ENCODE measurements at places on chromosomes 12 and 14.

DNA sequence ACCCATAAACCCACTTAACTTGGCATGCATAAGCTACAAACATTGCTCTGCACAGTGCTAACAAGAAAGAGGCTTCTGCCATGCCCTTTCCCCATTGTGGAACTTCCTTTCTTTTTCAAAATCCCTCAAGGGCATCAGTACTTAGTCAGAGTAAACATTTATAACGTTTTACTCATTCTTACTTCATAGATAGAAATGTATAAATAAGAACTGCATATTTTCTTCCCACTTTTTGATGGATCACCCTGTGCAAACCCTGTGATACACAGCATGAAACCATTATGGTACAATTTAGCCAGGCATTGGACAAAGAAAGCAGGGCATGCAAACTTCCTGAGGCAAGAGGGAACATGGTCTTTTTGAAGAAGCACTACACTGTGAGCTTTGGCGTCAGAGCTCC, 113.8 kb upstream of the FOXG1 start:
- no peak overlapping the region for H3K27ac ChIP-seq
- H3K36me3 ChIP-seq, result no peaks in the 10 kb centered on the region
- no peaks in the 10 kb centered on the region for H3K27me3 ChIP-seq

- no peak for DNase-seq
- no peak overlapping the region for H3K4me3 ChIP-seq
- peaks cover 9% of the 10 kb centered on the region for H3K36me3 ChIP-seq
- peaks cover 21% of the 10 kb centered on the region for H3K27me3 ChIP-seq
- no peak overlapping the region for H3K27ac ChIP-seq
Observed at GRCh38 chr12:107681455-107681835, 4.2 kb upstream of the PWP1 start.

DNA sequence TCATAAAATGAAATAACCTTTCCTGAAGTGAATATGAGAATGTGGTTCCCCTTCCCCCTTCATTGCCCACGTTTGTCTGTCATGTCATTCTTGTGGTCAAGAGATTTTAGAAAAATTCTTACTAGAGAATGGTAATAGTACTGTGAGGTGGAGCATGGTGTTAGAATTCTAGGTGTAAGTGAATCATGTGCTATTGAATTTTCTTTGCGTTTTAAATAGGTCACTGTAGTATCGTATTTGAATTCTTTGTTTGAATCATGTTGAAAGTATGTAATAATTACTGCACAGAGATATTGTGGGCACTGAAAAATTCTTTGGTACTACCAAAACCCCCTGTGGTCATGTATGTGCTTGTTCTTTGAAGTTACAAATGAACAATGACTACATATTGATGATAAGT, 49.9 kb downstream of the FUT8 start:
- H3K4me1 ChIP-seq, result peaks cover 39% of the 10 kb centered on the region

DNA sequence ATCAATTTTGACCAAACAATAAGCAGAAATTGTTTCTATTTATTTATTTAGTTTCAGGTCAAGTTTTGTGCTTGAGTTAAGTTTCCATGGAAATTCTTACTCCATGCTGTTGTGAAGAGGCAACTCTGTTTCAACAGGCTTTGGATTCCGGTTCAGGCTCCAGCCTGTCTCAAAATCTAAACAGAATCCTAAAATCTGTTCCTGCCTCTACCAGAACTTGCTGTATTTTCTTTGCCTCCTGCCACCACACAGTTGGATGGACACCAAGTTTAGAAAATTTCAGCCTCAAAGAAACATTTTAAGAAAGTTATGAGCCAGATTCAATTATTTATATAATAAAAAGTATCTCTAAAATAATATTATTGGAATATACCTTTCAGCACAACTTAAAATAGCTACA, 330.9 kb downstream of the FOXG1 start:
- no peaks in the 10 kb centered on the region for H3K4me1 ChIP-seq
- no peak overlapping the region for H3K27ac ChIP-seq
- H3K36me3 ChIP-seq, result no peaks in the 10 kb centered on the region
- no peak for DNase-seq
- H3K4me3 ChIP-seq, result no peak overlapping the region
- H3K27me3 ChIP-seq, result no peaks in the 10 kb centered on the region

GRCh38 chr12:112188130-112188830, 62.9 kb downstream of the TRAFD1 start:
- H3K27me3 ChIP-seq, result no peaks in the 10 kb centered on the region
- no peak for DNase-seq
- H3K4me1 ChIP-seq, result peaks cover 5% of the 10 kb centered on the region
- H3K36me3 ChIP-seq, result peaks cover 25% of the 10 kb centered on the region
- no peak overlapping the region for H3K4me3 ChIP-seq
- H3K27ac ChIP-seq, result no peak overlapping the region

DNA sequence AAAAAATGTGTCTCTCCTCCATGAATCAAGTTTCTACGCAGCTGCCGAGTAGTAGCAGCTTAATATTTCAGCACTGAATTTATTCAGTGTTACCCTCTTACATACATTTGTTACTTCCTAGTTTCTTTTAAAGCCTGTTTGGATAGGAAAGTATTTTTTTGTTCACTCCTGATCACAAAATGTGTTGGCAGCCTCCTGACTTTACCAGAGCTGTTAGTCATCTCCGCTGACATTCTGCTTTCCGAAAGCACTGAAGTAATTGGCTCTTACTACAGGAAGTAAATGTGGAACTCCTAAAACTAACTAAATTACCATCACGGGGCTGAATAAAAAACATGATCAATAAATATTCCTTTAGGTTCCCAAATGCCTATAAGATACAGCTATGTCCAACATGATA, 225.5 kb downstream of the EPS8 start:
- peak overlapping the region; percentile 81 for H3K4me3 ChIP-seq
- peaks cover 11% of the 10 kb centered on the region for H3K36me3 ChIP-seq
- peak; percentile 53 for DNase-seq
- no peaks in the 10 kb centered on the region for H3K27me3 ChIP-seq
- H3K4me1 ChIP-seq, result peaks cover 60% of the 10 kb centered on the region

- DNase-seq, result no peak
- H3K4me1 ChIP-seq, result no peaks in the 10 kb centered on the region
- H3K36me3 ChIP-seq, result no peaks in the 10 kb centered on the region
- no peak overlapping the region for H3K27ac ChIP-seq
- no peak overlapping the region for H3K4me3 ChIP-seq
- H3K27me3 ChIP-seq, result peaks cover 6% of the 10 kb centered on the region
Observed at GRCh38 chr12:110107369-110108281, 16.5 kb upstream of the IFT81 start.

GRCh38 chr12:118103601-118104382, at the start of gene VSIG10:
VSIG10 (minus strand) TSS chr12:118104011; CDS start chr12:118103671, 340 bp downstream.
- peak; percentile 20 for DNase-seq
- peaks cover 2% of the 10 kb centered on the region for H3K36me3 ChIP-seq
- H3K27ac ChIP-seq, result peak within 1 kb of the TSS; percentile 52

DNA sequence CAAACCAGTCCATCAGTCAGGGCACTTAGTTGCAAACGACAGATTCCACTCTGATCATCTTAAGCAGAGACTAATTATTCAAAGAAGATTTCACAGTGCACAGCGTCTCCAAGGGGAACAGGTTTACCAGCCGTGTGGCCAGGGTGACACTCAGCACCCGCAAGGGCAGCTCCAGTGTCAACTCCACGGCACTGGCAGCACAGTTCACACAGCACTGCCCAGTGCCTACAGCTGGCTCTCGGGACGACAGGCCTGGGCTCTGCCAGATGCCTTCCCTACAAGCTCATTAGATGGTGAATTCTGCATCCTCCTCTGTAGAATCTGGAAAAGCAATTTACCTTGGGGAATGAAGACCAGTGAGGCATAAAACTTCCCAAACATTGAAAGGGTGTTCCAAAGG, 4.9 kb downstream of the OR10P1 start:
- H3K27me3 ChIP-seq, result no peaks in the 10 kb centered on the region
- no peak overlapping the region for H3K27ac ChIP-seq
- H3K36me3 ChIP-seq, result no peaks in the 10 kb centered on the region
- H3K4me3 ChIP-seq, result no peak overlapping the region

- H3K27me3 ChIP-seq, result no peaks in the 10 kb centered on the region
- no peak overlapping the region for H3K27ac ChIP-seq
- no peak overlapping the region for H3K4me3 ChIP-seq
- peaks cover 38% of the 10 kb centered on the region for H3K36me3 ChIP-seq
- H3K4me1 ChIP-seq, result peaks cover 22% of the 10 kb centered on the region
Observed at GRCh38 chr12:22648668-22649067, 23.7 kb downstream of the ETNK1 start.

DNA sequence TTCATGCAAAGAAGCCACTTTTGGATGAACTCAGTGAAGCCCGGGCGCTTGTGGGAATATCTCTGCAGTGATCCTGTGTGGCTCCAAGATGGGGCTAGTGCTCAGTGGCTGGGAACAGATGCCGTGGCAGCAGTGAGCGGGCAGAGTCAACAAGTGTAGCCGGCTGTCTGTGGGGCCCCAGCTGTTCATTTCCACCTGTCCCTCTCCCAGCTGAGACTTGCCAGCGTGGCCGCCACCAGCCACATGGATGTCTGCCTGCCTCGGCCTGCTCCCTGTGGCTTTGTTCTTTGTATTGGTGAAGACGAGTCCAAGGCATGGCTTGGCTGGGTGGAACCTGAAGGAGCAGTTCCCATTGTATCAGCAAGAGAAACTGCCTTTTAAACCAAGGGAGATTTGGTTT, 77.3 kb downstream of the NOS1 start:
- H3K27ac ChIP-seq, result no peak overlapping the region
- H3K4me1 ChIP-seq, result no peaks in the 10 kb centered on the region
- no peak for DNase-seq

- H3K4me1 ChIP-seq, result peaks cover 9% of the 10 kb centered on the region
- no peak overlapping the region for H3K4me3 ChIP-seq
- peaks cover 32% of the 10 kb centered on the region for H3K36me3 ChIP-seq
- no peak for DNase-seq
- H3K27ac ChIP-seq, result no peak overlapping the region
Observed at GRCh38 chr12:1777798-1778197, 42.6 kb upstream of the LRTM2 start.

GRCh38 chr12:4177262-4177661, 96.3 kb upstream of the CCND2 start:
- H3K27me3 ChIP-seq, result no peaks in the 10 kb centered on the region
- no peak for DNase-seq
- peaks cover 25% of the 10 kb centered on the region for H3K4me1 ChIP-seq

GRCh38 chr14:94773655-94774343, 3.9 kb upstream of the GSC start:
- no peak overlapping the region for H3K4me3 ChIP-seq
- H3K36me3 ChIP-seq, result peaks cover 5% of the 10 kb centered on the region
- DNase-seq, result no peak
- H3K27ac ChIP-seq, result peak overlapping the region; percentile 64
- H3K4me1 ChIP-seq, result peaks cover 3% of the 10 kb centered on the region

DNA sequence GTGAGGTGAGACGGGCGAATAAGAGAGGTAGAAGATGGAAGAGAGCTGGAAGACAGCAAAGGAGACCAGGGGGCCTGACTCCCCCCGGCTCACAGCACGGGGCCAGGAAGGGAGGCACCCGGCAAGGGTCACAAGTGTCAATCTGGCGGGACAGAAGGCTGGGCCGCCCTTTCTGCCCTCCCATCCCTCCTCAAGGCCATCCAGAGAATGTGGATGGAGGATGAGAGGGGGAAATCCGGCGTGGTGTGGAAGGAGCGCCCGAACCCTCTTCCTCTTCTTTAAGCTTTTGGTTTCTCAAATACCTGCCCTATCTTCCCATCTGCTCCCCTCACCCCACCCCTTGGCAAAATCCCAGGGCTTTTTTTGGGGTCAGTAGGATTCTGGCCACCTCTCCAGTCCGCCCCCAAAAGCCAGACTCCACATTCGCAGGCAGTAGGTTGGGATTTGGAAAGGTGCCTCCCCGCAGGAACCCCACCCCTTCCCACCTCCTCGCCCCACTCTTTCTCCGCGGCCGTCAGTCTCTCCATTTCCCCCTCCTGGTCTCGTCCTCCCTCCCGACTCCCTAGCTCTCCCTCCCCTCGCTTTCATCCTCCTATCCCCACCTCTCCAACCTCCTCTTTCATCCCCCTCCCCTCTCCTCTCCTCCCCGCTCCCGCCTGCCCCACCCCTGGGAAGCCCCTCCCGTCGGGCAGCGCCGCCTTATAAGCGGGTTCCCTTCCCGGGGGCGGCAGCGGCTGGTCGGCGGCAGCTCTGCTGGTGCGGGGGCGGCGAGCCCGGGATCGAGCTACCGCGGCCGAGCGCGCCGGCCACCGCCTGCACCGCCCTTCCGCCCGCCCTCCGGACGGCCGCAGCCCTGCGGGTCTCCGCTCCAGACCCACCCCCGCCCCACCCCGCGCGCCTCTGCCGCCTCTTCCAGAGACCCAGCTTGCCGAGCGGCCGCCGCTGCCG, at the start of gene PTMS:
Gene PTMS (plus strand): TSS at position 730 of the 948 bp plus-strand sequence. CDS start 343 bp downstream, outside the sequence.
- H3K27me3 ChIP-seq, result peaks cover 9% of the 10 kb centered on the region
- peak within 1 kb of the TSS; percentile 83 for H3K27ac ChIP-seq
- H3K4me1 ChIP-seq, result peaks cover 45% of the 10 kb centered on the region
- H3K4me3 ChIP-seq, result peak within 1 kb of the TSS; percentile 88
- peak; percentile 64 for DNase-seq

DNA sequence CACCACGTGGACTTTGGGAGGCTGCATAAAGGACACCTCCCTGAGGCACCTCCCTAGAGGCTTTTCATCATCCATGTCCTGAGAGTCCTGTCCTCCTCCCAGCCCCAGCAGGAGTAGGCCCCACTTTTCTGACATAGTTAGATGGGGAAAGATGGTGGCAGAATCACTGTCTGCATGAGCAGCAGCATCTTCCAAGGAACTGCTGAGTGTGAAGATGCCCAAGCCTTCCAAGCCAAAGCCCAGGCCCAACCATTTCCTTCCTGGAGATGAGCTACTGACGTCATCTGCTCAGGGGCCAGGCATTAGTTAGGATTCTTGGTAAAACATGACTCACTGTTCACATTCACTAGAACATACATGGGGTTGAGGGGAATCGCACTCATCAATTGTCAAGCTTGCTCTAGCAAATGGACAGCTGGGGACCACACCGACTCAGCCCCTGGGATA, 37.3 kb downstream of the VDR start:
- peak overlapping the region; percentile 57 for H3K4me3 ChIP-seq
- H3K4me1 ChIP-seq, result peaks cover 61% of the 10 kb centered on the region
- peaks cover 63% of the 10 kb centered on the region for H3K36me3 ChIP-seq
- H3K27me3 ChIP-seq, result no peaks in the 10 kb centered on the region
- DNase-seq, result peak; percentile 79

- peak overlapping the region; percentile 67 for H3K27ac ChIP-seq
- DNase-seq, result no peak
- H3K4me3 ChIP-seq, result no peak overlapping the region
- H3K27me3 ChIP-seq, result no peaks in the 10 kb centered on the region
- H3K36me3 ChIP-seq, result peaks cover 36% of the 10 kb centered on the region
Observed at GRCh38 chr14:68899033-68899603, 80.0 kb downstream of the ACTN1 start.

GRCh38 chr12:111777345-111778045, 10.8 kb downstream of the ALDH2 start:
- no peak overlapping the region for H3K27ac ChIP-seq
- no peaks in the 10 kb centered on the region for H3K36me3 ChIP-seq
- peaks cover 11% of the 10 kb centered on the region for H3K4me1 ChIP-seq
- H3K4me3 ChIP-seq, result no peak overlapping the region

DNA sequence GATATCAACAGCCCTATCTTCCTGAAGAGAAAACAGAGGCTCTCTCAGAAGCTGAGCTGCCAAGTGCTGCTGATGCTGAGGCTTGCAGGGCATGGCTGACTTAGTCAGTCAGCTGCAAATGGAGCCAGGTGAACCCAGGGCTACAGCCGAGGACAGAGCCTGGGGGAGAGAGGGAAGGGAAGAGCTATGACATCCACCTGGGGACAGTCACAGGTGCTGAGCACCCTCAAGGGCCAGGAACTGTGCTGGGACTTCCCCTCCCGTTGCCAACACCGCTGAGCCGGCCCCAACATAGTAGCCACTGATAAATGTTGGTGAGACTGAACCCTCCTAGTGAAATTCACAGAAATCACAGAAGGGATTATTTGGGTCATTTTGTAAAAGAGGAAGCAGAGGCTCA, 6.7 kb upstream of the CHGA start:
- peaks cover 2% of the 10 kb centered on the region for H3K27me3 ChIP-seq
- H3K4me1 ChIP-seq, result no peaks in the 10 kb centered on the region
- H3K36me3 ChIP-seq, result no peaks in the 10 kb centered on the region
- H3K4me3 ChIP-seq, result no peak overlapping the region
- no peak overlapping the region for H3K27ac ChIP-seq
